EH (cell line): ENCODE measurements at places on chromosomes 4 and X.

GRCh38 chr4:1648962-1649361, 35.2 kb downstream of the FAM53A start:
- DNase-seq: no peak

DNA sequence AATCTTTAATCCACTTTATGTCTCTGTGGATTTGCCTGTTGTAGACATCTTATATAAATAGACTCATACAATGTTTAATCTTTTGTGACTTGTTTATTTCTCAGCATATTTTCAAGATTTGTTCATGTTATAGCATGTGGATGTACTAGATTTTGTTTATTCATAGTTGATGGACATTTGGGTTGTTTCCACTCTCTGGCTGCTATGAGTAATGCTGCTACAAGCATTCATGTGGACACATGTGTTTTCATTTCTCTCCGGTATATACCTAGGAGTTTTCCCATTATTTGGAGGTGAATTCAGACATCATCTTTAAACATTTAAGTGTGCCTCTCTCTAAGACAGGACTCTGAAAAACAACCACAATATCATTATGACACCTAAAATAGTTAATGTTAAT, 2.3 kb downstream of the IKBKG start:
- DNase-seq: peak; percentile 43

DNA sequence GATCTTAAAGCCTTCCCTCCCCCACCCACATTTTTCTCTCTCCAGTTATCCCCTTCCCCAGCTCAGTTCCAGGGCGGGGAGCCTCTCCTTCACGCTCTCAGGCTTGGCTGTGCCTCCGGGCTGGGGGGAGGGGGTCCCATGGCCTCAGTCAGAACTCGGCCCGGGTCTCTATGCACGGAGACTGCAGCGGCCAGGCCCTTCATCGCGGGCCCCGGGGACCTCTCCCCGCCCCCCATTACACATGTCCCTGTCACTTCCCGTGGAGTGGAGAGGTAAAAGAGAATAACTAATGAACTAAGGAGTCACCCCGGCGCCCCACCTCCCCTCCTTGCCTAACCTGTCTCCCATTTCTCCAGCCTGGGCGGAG, 838 bp upstream of the PRICKLE3 start:
- no peak for DNase-seq

DNA sequence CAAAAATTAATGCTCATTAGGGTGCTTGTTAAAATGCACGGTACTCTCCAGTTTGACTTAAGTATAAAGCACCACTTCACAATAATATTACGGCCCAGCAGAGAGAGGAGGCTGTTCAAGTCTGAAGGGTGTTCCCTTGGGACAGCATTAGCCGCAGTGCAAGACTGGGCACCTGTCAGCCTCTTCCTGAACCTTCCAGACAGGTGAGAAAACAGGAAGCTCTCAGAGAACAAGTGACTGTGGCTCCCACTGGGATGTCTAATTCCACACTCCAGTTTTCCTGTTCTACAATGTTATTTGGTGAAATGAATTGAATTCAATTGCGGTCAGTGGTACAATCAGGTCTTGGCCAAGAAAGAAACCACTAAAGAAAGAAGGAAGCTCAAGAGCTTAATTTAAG, 414.4 kb downstream of the SMARCA1 start:
- no peak for DNase-seq

GRCh38 chrX:47574076-47574546, 8.1 kb upstream of the TIMP1 start:
- no peak for DNase-seq

DNA sequence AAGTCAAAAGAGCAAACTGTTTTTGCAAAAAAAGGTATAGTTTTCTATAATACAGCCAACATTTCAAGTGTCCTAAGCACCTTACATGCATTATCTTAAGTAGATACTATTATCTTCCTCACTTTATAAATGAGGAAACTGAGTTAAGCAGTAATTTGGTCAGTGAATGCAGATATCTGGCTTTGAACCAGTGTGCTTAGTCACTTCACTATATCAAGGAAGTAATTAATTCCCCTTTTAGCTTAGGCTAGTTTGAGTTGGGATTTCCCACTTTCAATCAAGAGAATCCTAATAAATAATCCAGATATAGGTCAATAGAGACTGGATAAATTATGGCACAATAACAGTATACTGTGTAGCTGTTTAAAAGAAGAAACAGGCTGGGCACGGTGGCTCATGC, 14.8 kb downstream of the SPINK2 start:
- DNase-seq: no peak

DNA sequence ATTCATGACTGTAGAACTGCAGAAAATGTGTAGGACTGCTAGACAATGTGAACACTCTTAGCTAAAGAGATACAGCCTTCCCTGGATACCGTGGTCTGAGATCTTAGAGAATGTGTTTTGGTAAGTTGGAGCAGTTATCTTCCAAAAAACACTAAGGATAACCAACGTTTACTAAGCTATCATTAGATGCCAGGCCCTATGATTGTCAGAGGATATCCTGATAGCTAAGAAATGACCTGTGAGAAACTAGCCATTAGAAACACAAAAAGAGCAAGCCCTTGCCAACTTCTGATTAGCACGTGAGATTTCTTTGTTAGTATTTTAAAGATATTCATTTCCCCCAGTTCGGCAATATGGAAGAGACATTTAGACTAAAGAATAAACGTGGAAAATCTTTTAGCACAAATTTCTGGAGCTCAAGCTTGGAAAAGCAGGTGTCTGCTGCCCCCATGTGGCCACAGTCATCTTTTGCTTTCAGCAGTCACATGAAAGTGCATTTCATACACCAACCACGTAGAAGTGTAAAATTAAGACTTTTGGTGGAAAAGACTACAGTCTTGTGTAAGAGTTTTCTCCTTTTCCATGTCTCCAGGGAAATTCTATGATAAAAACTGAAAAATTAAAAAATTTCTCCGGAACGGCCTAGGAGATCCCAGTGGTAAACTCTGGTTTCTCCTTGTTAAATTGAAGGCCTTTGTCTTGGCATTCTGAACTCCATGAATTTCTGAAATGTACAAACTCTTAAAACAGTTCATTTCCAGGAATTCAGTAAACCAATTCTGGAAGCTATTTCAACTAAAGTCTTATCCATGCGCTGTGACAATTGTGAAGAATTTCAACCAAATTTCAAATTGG, 136.4 kb downstream of the ZNF674 start:
- DNase-seq: peak; percentile 65

DNA sequence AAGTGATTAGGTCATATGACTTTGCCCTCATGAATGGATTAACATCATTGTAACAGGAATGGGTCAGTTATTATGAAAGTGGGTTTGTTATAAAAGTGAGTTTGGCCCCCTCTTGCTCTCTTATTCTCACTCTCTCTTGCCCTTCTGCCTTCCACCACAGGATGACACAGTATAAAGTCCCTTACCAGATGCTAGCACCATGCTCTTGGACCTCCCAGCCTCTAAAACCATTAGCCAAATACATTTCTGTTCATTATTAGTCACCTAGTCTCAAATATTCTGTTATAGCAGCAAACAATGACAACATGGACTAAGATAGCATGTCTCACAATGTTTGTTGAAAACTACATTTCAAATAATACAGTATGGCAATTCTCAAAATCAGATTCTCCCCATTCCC, 59.7 kb downstream of the RWDD4 start:
- no peak for DNase-seq

DNA sequence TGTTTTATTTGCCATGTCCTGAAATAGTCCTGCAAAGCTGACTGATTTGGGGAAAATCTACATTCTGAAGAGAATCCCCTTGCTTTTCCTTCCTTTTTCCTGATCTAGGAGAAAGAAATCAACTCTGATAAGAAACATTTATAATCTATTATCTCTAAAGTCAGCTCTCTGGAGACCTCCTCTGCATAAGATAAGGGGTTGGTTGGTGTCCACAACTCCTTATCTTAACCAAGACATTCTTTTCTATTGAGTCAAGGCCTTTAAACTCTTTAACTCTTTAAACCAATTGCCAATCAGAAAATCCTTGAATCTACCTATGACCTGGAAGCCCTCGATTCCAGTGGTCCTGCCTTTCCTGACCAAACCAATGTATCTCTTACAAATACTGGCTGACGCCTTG, 373.6 kb upstream of the RASGEF1B start:
- no peak for DNase-seq

DNA sequence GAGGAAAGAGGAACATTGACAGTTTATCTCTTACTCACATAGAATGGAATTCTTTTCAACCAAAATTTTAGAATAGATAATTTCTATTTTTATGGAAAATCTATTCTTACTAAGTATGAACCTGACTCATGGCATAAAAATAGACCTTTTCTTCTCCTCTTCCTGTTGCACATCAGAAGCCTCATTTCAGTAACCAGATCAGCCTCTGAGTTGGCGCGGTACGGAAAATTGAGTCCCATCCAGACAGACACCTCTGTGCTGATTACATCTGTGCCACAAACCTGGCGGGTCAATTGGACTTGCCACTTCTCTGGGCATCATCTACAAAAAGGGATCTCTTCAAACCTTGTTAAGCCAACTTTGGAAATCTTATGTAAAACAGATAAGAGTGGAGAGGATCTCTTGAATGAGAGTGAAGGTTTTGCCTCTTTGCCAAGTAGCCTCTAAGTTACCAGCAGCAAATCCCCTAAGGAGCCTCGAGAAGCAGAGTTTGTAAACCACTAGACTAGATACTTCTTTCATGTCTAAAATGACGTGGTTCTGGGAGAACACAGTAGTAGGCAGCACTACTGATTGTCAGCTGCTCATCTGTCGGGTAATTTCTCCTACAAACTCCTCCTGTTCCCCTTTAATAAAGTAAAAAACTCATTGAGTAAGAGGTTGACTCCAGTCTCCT, 37.4 kb downstream of the TENM3 start:
- peak; percentile 57 for DNase-seq

DNA sequence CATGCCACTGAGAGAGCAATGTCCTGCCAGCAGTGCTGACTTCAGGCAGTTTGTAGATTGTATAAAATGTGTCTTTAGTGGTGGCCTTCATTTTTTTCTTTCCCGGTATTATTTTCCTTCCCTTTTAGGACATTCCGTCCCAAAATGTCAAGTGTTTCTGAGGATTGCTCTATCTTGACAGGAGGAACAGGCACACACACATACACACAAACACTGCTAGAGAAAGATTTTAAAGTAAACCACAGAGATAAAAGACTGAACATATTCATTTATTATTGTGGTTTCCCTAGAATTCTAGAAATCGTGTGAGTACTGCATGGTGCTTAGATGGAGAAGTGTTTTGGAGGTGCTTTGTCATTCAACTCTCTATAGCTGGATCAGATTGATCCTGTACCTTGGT, 111.9 kb downstream of the GABRB1 start:
- DNase-seq: no peak

GRCh38 chr4:53131562-53131925, 234.3 kb downstream of the SCFD2 start:
- no peak for DNase-seq

DNA sequence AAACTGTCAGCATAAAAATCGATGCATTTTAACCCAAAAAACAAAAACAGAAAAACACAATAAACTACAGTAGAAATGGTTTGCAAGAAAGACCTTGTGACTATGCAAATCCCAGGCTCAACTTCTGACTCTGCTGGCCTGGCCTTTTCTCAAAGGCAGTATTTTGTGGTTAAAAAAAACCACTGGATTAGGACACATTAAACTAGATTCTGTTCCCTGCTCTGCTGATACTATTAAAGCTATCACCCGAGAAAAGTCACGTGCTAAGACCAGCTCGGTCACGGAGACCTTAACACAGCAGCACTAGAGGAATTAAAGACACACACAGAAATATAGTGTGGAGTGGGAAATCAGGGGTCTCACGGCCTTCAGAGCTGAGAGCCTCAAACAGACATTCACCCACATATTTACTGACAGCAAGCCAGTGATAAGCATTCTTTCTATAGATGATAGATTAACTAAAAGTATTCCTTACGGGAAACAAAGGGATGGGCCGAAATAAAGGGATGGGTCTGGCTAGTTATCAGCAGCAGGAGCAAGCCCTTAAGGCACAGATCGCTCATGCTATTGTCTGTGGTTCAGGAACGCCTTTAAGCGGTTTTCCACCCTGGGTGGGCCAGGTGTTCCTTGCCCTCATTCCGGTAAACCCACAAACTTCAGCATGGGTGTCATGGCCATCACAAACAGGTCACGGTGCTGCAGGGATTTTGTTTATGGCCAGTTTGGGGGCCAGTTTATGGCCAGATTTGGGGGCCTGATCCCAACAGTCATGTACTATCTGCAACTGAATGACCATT, 16.1 kb downstream of the CBR4 start:
- peak; percentile 54 for DNase-seq

GRCh38 chr4:95610061-95610569, 61.3 kb upstream of the UNC5C start:
- no peak for DNase-seq

- no peak for DNase-seq
Measured at GRCh38 chr4:2621419-2621818, 85.0 kb downstream of the FAM193A start.

DNA sequence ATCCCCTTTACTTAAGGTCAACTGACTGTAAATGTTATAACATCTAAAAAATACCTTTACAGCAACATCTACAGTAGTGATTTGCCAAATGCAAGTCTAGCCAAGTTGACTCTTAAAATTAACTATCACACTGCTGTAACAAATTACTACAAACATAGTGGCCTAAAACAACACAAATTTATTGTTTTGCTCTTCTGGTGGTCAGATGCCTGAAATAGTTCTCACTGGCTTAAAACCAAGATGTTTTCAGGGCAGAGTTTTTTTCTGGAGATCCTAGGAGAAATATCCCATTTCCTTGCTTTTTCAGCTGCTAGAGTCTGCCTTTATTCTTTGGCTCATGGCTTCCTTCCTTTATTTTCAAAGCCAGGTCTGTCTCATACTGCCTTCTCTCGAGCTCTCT, 120.5 kb downstream of the ADGRL3 start:
- no peak for DNase-seq

GRCh38 chr4:153618833-153619232, 65.2 kb upstream of the TLR2 start:
- DNase-seq: peak; percentile 18
